Mesenteric fat pad (tissue), 1 donor: ENCODE measurements at places on chromosomes 2 and 18. TPM values are rescaled to one million over a fixed set of nuclear protein-coding genes. Genes with fewer than 3 reads are reported as not detected.

Gene FAM124B
- 4.1 TPM for total RNA-seq

Gene ANKRD36
- total RNA-seq: 18.2 TPM

Gene DIPK1C
- not detected for total RNA-seq

Gene GPAT2
- 9.0 TPM for total RNA-seq

Gene HDAC4
- total RNA-seq: 44.9 TPM

DNA sequence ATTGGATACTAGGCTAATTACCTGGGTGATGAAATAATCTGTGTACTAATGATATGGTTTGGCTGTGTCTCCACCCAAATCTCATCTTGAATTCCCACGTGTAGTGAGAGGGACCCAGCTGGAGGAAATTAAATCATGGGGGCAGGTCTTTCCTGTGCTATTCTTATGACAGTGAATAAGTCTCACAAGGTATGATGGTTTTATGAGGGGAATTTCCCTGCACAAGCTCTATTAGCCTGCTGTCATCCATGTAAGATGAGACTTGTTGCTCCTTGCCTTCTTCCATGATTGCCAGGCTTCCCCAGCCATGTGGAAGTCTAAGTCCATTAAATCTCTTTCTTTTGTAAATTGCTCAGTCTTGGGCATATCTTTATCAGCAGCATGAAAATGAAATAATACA is 394.1 kb upstream of the SYT4 start:
- no peak for DNase-seq

DNA sequence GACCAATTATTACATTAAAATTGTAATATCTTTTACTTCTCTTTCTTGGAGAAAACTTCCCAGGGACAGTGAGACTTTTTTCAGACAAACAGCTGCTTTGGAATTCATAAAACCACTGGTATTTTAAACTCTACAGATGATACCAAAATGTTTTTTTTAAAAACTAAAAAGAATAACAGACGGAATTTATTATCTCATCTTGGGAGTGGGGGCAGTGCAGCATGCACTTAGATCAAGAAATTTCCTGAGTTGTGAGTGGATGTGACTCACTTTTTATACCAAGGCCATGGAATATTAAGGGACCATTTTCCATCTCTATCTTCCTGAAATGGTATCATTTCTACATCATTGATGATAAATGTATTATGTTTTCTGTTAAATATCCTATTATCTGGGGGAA is 422.8 kb upstream of the HNRNPA3 start:
- no peak for DNase-seq

DNA sequence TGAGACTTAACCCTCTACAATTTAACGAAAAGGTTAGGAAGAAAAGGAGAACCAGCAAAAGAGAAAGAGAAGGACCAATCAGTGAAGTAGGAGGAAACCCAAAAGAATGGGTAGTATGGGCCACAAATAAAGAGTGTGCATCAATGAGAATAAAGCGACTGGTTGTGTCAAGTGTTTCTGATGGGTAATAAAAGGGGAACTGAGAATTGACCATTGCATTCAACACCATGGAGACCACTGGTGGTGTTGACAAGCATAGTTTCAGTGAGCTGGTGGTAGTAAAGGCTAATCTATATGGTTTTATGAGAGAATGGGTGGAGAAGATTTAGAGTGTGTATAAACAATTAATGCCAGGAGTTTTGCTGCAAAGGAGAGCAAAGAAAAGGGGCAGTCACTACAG is 75.4 kb downstream of the CSRNP3 start:
- no peak for DNase-seq

DNA sequence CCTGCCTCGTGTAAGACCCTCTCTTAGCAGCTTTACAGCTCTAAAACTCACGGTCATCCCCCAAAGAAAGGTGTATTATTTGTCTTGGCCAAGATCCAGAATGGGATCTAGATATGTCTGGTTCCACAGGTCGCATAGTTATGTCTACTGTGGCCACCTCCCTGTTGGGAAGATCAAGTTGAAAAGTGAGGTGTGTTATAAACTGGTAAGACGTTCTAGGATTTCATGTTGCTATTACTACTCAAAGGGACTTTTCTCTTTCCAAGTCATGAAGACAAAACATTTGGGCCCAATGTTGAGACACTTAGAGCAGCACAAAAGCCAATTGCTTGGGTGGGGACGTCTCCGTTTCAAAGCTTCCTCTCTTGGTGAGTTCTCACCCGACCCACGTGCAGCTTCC is 766.0 kb downstream of the RNF144A start:
- no peak for DNase-seq

GRCh38 chr2:33247365-33247764 is 229.1 kb upstream of the RASGRP3 start:
- no peak for DNase-seq

GRCh38 chr2:105765415-105766299 is 20.9 kb downstream of the NCK2 start:
- DNase-seq: peak; percentile 51

DNA sequence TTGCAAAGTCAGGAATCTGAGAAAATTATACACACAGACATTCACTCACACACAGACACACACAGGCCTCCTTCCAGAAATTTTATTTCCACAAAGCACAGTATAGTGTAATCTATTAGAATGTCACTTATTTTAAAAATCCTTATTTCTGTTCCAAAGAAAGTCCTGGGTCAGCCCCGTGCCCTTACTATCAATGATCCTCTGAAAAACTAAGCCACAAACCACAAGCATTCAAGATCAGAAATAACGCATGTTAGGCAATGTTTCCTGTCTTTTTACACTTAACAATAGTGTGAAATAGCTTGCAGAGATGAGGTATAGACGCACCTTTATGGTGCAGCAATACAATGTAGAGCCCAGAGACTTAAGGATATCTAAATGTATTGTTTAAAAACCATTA is 25.8 kb downstream of the TBC1D8 start:
- no peak for DNase-seq

GRCh38 chr2:151096235-151096634 is 165.4 kb downstream of the RBM43 start:
- DNase-seq: no peak

DNA sequence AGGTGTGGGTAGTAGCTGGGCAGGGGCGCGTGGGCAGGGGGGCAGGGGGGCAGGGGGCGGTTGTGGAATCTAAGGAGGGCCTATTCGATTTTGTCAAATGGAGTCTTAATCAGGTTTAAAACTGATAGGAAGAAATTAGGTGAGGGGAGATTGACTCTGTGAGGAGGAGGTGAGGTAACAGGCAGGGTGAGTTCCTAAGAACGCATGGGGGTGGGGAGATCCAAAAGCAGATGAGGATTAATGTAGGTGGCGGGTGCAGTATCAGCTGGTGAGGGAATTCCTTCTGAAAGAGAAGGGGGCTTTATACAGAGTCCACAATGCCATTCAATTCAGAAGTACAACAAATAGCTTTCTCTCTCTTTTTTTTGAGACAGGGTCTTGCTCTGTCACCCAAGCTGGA is 72.7 kb downstream of the CAB39 start:
- no peak for DNase-seq

- DNase-seq: no peak
Measured at GRCh38 chr2:98702127-98702802, 28.7 kb downstream of the MGAT4A start.

DNA sequence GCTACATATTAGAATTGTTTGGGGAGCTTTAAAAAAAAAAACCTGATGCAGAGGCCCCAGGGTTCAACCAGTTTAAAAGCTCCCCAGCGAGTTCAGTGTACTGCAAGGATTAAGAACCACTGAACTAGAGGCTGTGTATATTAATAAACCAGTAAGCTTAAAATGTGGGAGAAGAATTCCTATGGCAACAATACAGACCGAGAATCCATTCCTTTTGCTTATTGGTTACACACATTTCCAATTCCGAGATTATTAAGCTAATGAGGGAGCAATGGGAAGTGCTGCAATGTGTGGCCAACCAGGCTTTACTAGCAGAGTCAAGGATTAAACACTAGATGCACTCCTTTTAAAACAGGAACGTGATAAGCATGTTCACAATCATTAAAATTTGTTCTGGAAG is 204.4 kb downstream of the TDRD15 start:
- DNase-seq: no peak

DNA sequence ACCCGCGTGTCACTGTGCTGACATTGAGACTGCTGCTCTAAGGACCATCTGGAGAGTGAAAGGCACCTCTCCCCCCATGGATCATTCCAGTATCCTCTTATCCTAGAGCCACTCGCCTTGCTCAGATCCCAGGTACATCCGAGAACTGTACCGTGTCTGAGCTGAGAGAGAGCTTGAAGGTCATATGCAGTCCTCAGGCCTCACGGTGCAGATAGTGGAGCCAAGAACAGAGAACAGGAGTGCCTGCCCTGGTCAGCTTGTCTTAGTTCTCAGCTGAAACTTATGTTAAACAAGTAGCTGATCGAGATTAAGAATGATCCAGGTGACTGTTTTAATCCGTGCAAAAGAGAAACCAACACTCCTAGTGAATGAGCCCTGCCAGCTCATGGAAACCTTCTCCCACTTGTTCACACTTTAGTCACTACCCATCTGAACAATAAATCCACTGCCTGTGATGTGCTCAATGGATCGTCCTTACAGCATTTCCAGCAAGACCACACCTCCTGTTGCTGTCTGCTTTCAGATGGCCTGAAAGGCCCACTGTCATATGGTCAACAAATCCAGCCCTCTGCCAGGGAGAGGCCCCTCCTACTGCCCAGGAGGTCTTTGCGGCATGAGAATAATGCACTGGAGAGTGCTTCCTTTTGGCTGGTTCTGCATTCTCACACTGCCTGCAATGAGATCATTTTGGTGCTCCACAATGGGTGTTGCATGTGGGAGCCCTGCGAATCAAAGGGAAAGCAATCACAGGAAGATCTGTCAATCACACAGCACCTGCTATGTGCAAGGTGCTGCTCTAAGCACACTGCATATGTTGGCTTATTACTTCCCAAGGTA is 43.7 kb upstream of the APCDD1 start:
- DNase-seq: no peak

GRCh38 chr2:233476063-233476410 is 90.5 kb downstream of the USP40 start:
- peak; percentile 60 for DNase-seq

DNA sequence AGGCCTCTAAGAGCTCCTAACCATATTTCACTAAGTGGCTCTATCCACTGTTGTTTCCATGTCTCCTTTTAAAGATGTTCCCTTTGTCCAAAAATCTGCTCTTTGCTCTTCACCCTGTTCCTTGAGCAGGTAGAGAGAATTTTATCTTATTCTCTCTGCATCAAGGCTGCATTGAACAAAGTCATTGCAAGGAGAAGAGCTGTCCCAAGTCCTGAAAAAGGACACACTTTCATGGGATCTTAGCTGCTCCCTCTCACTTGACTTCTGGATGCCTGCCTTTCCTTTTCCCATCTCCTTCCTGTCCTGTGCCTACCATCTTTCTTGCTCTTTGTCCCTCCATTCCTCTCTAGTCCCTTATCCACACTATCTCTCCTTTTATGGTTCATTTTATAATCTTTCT is 235.2 kb upstream of the THSD7B start:
- DNase-seq: no peak

DNA sequence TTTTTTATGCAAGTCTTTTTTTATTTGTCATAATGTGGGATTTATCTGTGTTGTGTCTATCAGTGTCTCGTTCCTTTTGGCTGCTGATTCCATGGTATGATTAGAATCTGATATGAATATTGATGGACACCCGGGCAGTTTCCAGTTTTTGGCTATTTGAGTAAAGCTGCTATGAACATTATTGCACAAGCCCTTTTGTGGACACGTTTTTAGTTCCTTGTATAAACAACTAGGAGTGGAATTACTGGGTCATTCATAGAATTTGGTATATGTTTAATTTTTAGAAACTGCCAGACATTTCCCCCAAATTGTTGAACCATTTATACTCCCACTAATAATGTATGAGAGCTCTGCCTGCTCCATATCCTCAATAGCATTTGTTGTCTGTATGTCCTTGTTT is 26.6 kb downstream of the HK2 start:
- no peak for DNase-seq

- no peak for DNase-seq
Measured at GRCh38 chr18:5197032-5197434, at the start of gene AKAIN1. Gene AKAIN1 (minus strand): TSS chr18:5197257. CDS start chr18:5197053, 204 bp downstream.

GRCh38 chr2:227317834-227318233 is 7.2 kb upstream of the MFF start:
- DNase-seq: no peak
